ENCODE measurements at places on chromosomes 12 and 14.

DNA sequence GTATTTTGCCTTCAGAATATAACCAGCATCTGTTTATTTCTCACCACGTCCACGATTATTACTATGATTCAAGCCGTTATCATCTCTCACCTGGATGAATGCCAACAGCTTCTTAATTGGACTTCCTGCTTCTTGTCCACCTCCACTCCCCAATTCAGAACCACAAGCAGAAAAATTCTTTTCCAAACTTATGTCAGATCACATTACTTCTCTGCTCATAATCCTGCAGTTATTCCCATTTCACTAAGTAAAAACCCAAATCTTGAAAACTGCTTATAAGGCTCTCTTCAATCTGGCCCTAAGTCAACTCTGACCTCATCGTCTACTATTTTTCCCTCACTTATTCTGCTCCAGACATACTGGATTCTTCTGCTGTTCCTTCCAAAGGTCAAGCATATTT lies 2.0 kb downstream of the CRY1 start:
- DNase-seq: no peak

- no peak for DNase-seq
Observed at GRCh38 chr12:46573347-46573658, 200.7 kb upstream of the SLC38A2 start.

DNA sequence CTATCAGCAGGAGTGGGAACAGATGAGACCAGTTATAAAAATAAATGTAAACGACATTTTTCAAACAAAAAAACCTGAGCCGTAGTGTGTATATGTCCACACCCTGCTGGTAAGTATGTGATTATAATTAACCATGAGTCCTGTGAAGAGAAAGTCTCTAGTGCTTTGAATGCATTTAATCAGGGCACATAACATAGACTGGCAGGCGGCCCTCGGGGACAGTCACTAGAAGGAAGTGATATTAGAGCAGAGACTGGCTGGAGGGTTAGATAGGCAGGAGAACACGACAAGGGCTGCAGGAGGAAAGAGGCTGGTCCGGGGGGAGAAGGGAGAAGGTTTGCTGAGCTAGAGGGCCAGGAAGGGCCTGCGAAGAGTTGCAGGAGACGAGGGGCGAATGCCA lies 23.8 kb upstream of the ELK3 start:
- DNase-seq: no peak

- DNase-seq: no peak
Observed at GRCh38 chr12:109606320-109607028, 32.9 kb downstream of the MVK start.

DNA sequence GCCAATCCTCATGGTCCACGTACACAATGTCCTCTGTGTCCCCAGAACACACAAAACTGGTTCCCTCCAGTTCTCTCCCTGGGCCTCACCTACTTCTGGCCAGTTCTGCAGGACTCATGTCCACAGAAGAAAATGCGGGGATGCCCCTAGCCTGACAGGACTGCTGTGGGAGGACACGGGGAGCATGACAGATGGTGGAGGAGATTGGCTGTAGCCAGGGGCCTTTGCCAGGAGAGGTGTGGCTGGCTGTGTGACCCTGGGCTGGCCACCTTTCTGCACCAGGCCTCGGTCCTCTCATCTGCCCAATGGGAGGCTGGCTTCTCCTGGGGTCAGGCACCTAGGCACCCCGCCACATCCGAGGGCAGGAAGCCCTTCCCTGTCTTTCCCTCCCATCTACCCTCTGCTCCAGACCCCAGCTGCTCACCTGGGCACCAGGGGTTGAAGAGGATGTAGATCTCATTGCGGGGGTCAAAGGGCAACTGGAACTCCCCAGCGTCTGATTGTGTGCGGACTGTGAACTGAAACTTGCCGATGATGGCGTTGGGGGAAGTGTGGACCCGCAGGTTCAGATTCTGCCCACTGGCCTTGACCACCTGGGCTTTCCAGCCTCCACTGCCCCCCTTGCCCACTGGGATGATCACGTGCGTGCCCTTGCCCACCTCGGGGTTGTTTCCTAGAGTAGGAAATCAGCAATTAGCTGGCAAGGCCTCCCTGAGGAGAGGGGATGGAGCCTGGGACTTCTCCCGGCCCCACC lies 2.8 kb downstream of the TGM1 start:
- DNase-seq: no peak

DNA sequence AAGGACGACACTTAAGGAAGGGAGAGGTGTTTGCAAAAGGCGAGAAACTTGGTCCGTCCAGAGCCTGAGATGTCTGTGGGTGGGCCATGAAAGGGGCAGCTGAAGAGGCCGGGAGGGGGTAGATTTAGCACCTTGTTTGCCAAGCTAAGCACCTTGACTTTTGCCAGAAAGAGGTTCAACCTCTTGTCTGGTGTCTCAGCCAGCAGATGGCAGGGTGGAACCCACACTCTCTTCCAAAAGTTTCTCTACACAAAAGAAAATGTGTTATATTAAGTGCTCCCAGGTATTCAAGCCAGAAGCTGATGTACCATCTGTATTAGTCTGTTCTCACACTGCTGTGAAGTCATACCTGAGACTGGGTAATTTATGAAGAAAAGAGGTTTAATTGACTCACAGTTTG lies 69.9 kb downstream of the SUDS3 start:
- no peak for DNase-seq

- DNase-seq: no peak
Observed at GRCh38 chr12:89156862-89157262, 195.4 kb downstream of the DUSP6 start.

GRCh38 chr12:105706321-105706972 lies 376.0 kb downstream of the C12orf75 start:
- DNase-seq: no peak

DNA sequence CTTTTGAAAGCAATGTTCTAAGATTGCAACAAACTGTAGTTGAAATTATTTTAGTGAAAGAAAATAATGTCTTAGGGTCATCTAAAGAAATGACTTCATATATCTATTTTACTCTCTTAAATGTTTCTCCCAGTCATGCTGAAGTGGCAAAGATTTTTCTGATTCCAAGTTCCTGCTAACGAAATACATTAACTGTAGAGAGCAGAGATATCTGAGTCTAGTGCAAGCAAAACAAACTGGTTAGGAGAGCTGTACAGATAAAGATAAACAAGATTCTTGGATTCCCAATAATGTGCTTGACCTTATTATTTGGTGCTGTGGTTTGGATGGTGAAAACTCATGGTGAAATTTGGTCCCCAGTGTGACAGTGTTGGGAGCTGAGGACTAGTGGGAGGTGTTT lies 199.9 kb upstream of the PWP1 start:
- DNase-seq: no peak

DNA sequence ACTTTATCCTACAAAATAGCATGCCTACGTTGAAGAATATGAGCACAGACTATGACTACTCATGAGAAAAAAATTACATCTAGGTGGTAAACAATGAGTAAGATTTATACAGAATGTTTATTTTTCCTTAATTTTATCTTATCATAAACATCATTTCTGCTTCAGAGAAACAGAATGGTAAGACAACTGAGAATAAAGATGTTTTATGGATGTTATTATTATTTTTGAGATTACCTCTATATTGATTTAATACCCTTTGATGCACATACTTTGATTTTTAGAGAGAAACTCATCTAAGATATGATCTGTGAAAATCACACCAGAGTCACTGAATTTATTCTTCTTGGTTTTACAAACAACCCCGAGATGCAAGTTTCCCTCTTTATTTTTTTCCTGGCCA lies at the start of gene OR10A7:
OR10A7 (plus strand) TSS at position 301 of the 400 bp plus-strand sequence; CDS start at position 301, 0 bp downstream.
- no peak for DNase-seq

- no peak for DNase-seq
Observed at GRCh38 chr14:60014402-60014801, 77.3 kb upstream of the PCNX4 start.

GRCh38 chr12:124381456-124382296 lies 86.8 kb downstream of the RFLNA start:
- DNase-seq: no peak

Data from activated CD4-positive, alpha-beta T cell treated with anti-CD3 and anti-CD28 coated beads, Interleukin-2, amount 50 U/mL, for 48 hours (primary cell).